ENCODE measurements at places on chromosomes 7 and 10. TPM values are rescaled to one million over a fixed set of nuclear protein-coding genes. Genes with fewer than 3 reads are reported as not detected.

- H3K4me1 ChIP-seq = no peaks in the 10 kb centered on the region
- no peaks in the 10 kb centered on the region for H3K27me3 ChIP-seq
- no peak within 1 kb of the TSS for H3K27ac ChIP-seq
- peak within 1 kb of the TSS; percentile 8 for H3K4me3 ChIP-seq
- H3K36me3 ChIP-seq = no peaks in the 10 kb centered on the region
These were observed at the start of gene PTN for GRCh38 chr7:137343281-137343841. PTN (minus strand) TSS chr7:137343733; CDS start chr7:137254973, 88,760 bp downstream.

GRCh38 chr10:113354711-113355110, 198.1 kb upstream of the HABP2 start:
- no peak for DNase-seq
- no peaks in the 10 kb centered on the region for H3K4me1 ChIP-seq
- no peaks in the 10 kb centered on the region for H3K36me3 ChIP-seq
- no peak overlapping the region for H3K4me3 ChIP-seq
- H3K27me3 ChIP-seq = no peaks in the 10 kb centered on the region

- H3K27ac ChIP-seq = no peak overlapping the region
- H3K4me3 ChIP-seq = no peak overlapping the region
- DNase-seq = no peak
- no peaks in the 10 kb centered on the region for H3K4me1 ChIP-seq
- no peaks in the 10 kb centered on the region for H3K27me3 ChIP-seq
- no peaks in the 10 kb centered on the region for H3K36me3 ChIP-seq
These were observed 57.4 kb downstream of the GPAM start for GRCh38 chr10:112126172-112126571.

Gene VAX1
- not detected for total RNA-seq

DNA sequence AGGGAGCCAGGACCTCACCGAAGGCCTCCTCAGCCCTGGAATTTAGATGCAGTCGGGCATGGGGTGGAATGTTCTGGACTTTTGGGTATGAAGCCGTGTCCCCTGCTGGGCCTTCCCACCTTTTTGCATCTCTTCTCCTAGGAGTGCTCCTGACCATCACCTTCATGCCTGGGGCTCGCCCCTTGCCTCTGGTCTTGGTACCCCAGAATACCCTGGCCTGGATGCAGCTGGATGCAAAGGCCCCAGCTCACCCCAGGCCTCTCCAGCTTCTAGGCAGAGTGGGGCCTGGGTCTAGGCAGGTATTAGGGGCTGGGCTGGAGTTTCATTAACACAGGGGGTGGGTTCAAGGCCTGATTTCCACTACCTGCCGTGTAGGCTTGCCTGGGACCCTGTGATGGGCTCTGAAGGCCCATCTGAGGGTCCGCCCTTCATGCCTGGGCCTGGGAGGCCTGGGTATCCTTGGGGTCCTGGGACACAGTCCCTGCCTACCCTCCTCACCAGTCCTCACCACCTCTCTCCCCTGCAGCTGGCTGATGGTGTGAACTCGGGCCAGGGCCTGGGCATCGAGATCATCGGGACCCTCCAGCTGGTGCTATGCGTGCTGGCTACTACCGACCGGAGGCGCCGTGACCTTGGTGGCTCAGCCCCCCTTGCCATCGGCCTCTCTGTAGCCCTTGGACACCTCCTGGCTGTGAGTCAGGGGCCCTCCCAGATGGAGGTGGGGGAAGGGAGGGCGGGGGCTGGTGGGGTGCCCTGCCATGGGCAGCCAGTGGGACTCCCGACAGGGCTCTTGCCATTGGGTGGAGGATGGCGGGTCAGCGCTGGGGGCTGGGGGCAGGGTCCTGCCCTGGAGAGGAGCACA, 10.1 kb downstream of the AQP1 start:
- no peaks in the 10 kb centered on the region for H3K4me1 ChIP-seq
- H3K27ac ChIP-seq = no peak overlapping the region
- no peak overlapping the region for H3K4me3 ChIP-seq
- peak; percentile 15 for DNase-seq
- no peaks in the 10 kb centered on the region for H3K27me3 ChIP-seq

Gene HKDC1
- total RNA-seq = not detected

GRCh38 chr7:80708123-80708522, 69.7 kb downstream of the CD36 start:
- no peak for DNase-seq
- H3K27me3 ChIP-seq = no peaks in the 10 kb centered on the region
- no peaks in the 10 kb centered on the region for H3K36me3 ChIP-seq
- H3K4me1 ChIP-seq = no peaks in the 10 kb centered on the region
- no peak overlapping the region for H3K4me3 ChIP-seq
- no peak overlapping the region for H3K27ac ChIP-seq

Gene OR2A1
- total RNA-seq = not detected

GRCh38 chr10:92880233-92880861, 32.0 kb downstream of the EXOC6 start:
- H3K4me1 ChIP-seq = no peaks in the 10 kb centered on the region
- H3K4me3 ChIP-seq = no peak overlapping the region
- no peak overlapping the region for H3K27ac ChIP-seq
- no peaks in the 10 kb centered on the region for H3K36me3 ChIP-seq
- H3K27me3 ChIP-seq = no peaks in the 10 kb centered on the region

DNA sequence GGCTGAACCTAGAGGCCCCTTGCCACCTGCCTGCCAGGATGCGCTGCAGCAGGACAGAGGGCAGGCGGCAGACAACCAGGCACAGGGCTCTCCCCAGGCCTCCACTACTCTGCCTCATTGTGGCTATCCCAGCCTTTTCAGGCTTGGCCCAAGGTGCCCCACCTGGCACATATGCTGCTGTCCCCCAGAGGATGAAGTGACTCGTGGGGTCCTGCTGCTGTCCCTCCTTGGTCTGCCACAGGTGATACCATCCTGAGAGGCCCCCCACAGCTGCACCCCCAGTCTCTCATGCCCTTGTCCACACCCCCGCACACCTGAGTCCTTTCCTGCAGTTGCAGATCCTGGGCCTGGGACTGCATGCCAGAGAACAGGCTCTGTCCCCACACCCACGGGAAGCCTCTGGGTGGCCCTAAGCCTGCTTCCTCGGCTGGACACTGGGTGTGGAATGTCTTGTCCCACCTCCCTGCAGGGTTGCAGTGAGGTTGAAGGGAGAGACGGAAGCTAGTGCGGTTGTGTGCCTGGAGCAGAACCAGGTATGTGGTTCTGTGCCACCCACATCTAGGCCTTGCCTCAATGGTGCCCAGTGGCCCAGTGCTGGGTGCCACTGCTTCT, 55.3 kb downstream of the RASGEF1A start:
- H3K27me3 ChIP-seq = no peaks in the 10 kb centered on the region
- no peaks in the 10 kb centered on the region for H3K36me3 ChIP-seq
- no peak overlapping the region for H3K4me3 ChIP-seq

DNA sequence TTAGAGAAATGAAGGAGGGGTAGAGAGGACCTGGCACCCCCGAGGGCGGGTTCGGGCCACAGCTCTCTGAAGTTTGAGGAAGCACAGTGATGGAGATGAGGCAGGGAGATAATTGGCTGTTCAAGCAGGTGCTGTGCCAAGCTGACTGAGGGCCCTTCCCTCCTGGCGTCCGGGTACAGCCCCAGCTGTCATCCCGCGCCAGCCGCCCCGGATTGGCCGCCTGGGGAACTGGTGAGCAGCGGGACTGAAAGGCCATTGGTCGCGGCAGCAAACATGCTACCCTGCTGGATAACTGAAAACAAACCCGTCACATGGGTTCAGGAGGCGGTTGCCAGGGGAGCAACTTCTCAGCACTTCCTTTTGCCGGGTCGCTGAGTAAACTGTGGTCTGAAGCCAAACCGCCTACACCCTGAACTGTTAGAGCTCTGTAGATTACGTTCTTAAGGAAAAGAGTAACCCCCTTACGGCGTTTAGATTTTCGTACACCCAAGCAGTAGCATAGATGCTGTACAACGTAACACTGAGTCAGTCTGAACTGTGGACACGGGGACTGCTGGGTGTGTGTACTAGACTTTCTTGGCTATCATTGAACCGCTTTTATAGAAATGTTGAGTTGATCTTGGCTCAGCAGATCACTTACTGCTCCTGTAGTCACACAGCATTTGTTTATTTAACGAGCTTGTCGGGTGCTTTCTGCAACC, 1.3 kb downstream of the INSIG1 start:
- no peaks in the 10 kb centered on the region for H3K27me3 ChIP-seq
- peak; percentile 98 for DNase-seq
- H3K36me3 ChIP-seq = peaks cover 11% of the 10 kb centered on the region
- H3K4me1 ChIP-seq = peaks cover 38% of the 10 kb centered on the region
- H3K4me3 ChIP-seq = no peak overlapping the region
- H3K27ac ChIP-seq = peak overlapping the region; percentile 92

- no peak overlapping the region for H3K27ac ChIP-seq
- H3K27me3 ChIP-seq = no peaks in the 10 kb centered on the region
- no peak for DNase-seq
- H3K4me1 ChIP-seq = no peaks in the 10 kb centered on the region
- no peak overlapping the region for H3K4me3 ChIP-seq
These were observed 60.4 kb downstream of the INPP5F start for GRCh38 chr10:119786117-119786769.

GRCh38 chr7:127983804-127984332, 47.4 kb downstream of the LRRC4 start:
- H3K27me3 ChIP-seq = no peaks in the 10 kb centered on the region
- no peaks in the 10 kb centered on the region for H3K4me1 ChIP-seq
- DNase-seq = no peak

DNA sequence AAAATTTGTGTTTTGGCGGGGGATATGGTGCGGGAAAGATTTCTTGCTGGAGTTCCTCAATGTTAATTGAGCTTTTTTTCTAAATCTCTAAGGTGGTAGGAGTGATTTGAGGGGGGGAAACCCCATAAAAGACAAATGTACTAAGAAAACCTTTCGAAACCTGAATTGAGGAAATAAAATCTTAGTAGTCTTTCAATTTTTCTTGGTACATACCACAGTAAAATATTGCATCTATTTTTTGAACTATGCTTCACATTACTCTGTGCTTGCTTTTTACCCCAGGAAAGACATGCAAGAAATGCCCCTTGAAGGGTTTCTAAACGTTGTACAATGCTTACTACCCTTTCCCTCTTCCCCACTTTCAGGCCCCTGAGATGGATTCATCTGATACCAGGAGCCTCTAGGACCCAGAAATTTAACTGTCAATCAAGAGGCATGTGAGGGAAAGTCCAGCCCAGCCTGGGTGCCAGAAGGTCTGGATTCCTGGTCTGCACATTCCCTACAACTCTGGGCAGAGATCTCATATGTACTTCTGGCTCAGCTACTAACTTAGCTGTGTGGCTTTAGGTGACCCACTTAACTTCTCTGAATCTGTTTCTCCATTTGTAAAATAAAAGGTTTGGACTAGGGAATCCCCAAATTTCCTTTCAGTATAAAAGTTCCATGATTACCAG, 5.8 kb upstream of the PDCD4 start:
- H3K36me3 ChIP-seq = no peaks in the 10 kb centered on the region
- no peaks in the 10 kb centered on the region for H3K27me3 ChIP-seq
- no peak overlapping the region for H3K4me3 ChIP-seq
- peaks cover 28% of the 10 kb centered on the region for H3K4me1 ChIP-seq
- no peak for DNase-seq

- no peaks in the 10 kb centered on the region for H3K36me3 ChIP-seq
- H3K4me1 ChIP-seq = no peaks in the 10 kb centered on the region
- H3K4me3 ChIP-seq = no peak overlapping the region
- DNase-seq = no peak
- H3K27me3 ChIP-seq = no peaks in the 10 kb centered on the region
These were observed 7.2 kb upstream of the CACNB2 start for GRCh38 chr10:18133046-18133445.

DNA sequence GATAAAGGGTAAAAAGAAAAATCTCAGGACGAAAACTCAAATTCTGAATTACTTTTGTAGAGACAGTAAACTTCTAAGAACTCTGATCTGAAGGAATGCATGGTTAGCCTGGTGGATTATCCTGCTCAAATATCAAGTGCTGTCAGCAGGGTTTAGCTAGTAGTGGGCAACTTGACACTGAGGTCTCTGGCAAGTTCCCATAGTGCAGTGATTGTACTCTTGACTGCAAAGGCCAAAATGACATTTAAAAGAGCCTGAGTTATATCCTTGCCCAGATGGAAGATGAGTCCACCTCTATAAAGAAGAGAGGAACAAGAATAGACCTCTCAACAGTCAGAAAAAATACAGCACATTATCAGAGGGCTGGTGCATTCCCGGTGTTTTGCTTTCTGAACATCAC, 304.5 kb upstream of the IMMP2L start:
- peaks cover 11% of the 10 kb centered on the region for H3K36me3 ChIP-seq
- no peak overlapping the region for H3K27ac ChIP-seq
- DNase-seq = no peak
- no peaks in the 10 kb centered on the region for H3K4me1 ChIP-seq

DNA sequence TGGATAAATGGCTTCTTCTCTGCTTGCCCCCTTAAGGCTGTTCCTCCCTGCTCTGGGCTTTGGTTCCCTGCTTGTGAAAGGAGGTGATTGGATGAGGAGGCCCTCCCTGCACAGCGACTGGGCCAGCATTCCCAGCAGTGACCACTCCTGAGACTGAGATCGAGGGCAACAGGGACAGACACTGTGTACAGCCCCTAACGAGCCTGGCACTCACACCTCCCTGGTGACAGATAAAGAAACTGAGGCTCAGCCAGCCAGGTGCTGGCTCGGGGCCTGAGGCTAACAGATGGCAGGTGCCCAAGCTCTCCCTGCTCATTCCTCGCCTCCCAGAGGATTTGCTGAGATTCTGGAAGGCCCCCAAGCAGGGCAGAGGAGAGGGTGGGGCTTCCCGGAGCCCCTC, 12.0 kb upstream of the AQP1 start:
- H3K36me3 ChIP-seq = no peaks in the 10 kb centered on the region
- H3K4me3 ChIP-seq = no peak overlapping the region
- DNase-seq = no peak
- no peaks in the 10 kb centered on the region for H3K27me3 ChIP-seq
- no peak overlapping the region for H3K27ac ChIP-seq

DNA sequence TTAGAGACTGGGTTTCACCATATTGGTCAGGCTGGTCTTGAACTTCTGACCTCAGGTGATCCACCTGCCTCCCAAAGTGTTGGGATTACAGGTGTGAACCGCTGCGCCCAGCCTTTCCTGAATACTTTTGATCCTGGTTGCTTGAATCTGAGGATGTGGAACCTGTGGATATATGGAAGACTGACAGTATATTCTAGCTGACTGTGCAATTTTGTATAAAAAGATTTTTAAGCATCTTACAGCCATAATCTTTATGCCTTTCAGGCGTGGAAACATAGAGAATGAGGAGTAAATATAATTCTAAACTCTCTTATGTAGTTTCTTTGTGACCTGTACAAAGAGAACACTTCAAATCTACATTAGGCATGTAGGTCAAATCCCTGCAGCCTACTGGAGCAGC, 16.2 kb downstream of the TSPAN14 start:
- H3K36me3 ChIP-seq = no peaks in the 10 kb centered on the region
- no peak overlapping the region for H3K27ac ChIP-seq
- peaks cover 58% of the 10 kb centered on the region for H3K4me1 ChIP-seq
- DNase-seq = no peak
- no peaks in the 10 kb centered on the region for H3K27me3 ChIP-seq
- no peak overlapping the region for H3K4me3 ChIP-seq

GRCh38 chr7:15967551-15967950, 281.1 kb upstream of the MEOX2 start:
- H3K27ac ChIP-seq = no peak overlapping the region
- DNase-seq = no peak
- H3K27me3 ChIP-seq = no peaks in the 10 kb centered on the region
